Left ventricle myocardium inferior (tissue), 1 donor: ENCODE measurements at places on chromosomes 3 and 15.

- DNase-seq = no peak
These were observed 55.7 kb downstream of the PCCB start for GRCh38 chr3:136305879-136306278.

GRCh38 chr3:151199554-151200438, 3.2 kb downstream of the GPR171 start:
- no peak for DNase-seq

- no peak for DNase-seq
These were observed 223.8 kb downstream of the SATB1 start for GRCh38 chr3:18201315-18201714.

GRCh38 chr3:128252083-128252482, 98.8 kb downstream of the EEFSEC start:
- DNase-seq = no peak

DNA sequence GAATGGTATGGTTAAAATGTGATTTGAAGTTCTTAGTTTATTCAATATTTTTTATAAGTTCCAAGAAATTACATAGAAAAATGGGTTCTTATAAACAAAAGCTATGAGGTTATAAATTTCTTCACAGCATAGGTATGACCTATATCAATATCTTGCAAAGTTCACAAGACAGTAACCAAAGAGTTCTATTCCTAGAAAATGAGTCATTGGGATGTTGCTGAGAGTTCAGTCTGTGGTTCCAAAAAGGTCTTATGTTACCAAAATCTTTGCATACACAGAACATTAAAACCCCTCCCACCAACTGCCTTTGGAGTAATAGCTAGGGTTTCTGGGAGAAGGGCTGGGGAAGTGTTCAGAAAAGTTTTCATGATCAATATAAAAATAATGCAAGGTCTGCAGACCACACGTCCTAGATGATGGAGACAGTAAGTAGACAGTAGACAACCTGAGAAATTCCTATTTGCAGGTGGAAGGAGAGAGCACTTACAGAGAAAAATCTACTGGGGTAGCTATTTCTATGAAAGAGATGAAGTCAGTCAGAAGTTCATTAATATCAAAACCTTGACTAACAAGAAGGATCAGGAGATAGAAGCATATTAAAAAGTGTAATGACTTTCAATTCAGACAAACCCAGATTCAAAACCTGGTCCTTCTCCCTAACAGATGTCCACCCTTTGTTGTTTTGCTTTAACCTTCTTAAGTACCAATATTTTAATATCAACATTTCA, 279.3 kb downstream of the KCNH8 start:
- no peak for DNase-seq

DNA sequence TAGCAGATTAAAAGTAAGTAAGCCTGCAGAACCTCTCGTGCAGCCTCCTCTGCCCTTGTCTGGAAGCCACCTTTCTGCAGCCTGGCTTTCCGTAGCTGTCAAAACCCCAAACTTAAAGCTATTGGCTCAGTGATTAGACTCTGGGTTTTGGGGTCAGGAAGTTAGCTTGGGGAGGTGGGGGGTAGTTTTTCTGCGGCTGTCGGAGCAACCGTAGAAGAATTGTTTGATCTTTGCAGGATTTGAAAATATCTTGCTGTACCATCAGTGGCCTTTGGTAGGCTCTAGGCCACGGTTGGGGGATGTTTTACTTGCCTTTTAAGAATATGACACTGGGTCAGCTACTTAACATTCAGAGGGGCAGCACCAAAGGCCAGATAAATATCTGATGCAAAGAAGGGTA, 88.4 kb upstream of the RASGRP1 start:
- no peak for DNase-seq

DNA sequence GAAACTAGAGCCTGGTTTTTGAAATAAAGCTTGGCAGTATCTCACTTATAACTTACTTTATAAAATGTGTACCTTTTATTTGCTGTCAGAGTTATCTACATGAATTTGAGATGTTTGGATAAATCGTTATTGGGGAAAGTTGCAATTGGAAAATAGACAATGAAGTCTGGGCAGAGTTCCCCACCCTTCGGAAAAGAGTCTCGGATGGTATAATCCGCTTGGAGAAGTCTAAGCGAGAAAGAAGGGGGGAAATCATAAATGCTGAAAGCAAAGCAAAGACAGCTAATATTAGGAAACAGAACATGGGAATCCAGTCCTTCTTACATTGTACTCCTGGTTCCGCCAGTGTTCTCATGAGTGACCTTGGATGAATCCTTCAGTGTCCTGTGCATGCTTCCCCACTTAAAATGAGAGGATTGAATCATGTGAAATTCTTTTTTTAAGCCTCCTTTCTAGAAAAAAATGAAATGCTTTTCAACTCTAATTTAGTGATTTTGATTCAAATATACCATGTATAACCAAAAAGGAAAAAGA, 162.4 kb downstream of the ATG7 start:
- no peak for DNase-seq

- peak; percentile 52 for DNase-seq
These were observed 112.8 kb upstream of the ICE2 start for GRCh38 chr15:60591496-60592370.

- peak; percentile 76 for DNase-seq
These were observed 156.0 kb upstream of the MCTP2 start for GRCh38 chr15:94075349-94075748.

DNA sequence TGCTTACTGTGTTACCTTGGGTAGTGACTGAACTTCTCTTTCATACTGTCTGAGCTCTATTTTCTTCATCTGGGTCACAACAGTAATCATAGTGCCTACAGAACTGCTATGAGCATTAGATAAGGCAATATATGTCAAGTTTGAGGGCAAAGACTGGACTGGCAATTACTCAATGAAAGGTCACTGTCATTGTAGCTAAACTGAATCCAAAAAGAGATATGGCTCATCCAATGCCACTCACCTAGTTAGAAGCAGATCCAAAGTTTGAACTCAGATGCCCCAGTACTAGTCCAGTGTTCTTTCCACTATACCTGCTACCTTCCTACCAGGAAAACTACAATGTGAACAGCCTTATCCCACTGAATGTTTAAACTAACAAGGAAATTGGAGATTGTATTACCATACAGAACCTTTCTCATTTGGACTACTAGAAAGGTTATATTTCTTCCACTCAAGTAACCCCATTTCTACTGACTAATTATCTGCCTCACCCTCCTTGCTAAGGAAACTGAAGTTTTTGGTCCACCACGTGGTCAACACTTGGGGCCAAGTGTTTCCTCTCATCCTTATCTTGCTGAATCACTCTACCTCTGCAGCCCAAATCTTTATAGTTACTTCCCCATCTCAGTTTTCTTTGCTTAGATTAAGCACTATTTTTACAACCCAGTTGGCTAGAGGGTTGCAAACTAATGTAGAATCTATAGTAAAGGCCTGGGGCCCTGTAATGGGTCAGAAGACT, 202.3 kb upstream of the LPP start:
- no peak for DNase-seq

- no peak for DNase-seq
These were observed 354.5 kb downstream of the WDR72 start for GRCh38 chr15:53404930-53405493.

GRCh38 chr15:88909956-88910831, 3.0 kb downstream of the MFGE8 start:
- DNase-seq = no peak

DNA sequence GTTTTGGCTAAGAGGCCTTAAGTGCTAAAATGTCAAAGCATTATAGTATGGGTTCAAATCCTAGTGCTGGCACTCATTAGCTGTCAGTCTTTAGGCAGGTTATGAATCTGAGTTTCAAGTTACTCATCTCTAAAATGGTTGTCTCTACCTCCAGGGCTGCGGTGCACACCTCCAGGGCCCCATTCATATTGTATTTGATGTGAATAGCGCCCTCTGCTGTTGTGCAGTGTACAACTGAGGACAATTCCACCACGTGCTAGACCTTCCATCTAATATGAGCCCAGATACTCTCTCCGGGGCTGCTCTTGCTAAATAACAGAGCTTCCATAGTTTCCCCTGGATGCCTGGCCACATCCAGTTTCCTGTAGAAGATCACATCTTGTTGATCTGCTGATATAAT, 54.3 kb downstream of the OXNAD1 start:
- no peak for DNase-seq

DNA sequence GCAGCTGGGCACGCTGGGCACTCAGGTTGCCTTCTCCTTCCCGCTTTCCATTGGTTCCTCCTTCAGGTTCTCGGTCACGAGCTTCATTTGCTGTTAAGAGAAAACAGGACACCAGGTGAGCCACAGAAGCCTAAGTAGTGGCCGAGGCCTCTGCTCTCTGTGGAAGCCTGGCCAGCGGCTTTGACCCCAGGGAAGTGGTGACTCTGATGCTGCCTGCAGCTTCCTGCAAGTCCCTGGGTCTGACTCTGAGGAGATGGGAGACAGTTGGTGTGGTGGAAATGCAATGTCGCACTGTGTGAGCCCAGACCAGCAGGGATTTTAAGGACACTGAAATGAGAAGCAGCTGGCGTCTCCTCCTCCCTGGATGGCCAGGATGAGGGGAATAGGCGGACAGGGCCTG, 80.5 kb downstream of the SNRK start:
- no peak for DNase-seq

DNA sequence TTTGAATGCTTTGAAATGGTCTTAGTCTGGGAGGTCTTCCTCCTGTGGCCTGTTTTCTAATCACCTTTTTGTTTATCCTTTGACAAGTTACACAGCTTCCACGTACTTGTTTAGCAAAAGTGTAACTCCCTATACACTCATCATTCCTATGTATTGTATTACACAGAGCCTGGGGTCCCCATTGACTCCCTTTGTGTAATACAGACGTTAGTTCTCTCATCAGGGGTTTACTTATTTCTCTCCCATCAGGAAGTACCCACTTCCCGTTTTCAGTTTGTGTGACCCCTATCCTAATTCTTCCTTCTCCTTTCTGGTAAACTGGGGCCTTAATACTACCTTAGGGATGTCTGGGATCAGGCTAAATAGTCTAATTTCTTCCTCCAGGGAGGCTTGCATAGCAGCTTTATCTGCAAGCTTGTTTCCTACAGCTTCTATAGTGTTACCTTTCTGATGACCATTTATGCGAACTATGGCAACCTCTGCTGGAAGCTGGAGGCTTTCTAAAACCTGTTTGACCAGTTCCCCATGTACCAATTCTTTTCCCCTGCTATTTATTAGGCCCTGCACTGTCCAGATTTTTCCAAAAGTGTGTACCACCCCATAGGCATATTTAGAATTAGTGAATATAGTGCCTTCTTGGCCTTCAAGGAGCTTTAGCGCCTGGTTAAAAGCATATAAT, 22.4 kb downstream of the ARL8B start:
- DNase-seq = no peak

DNA sequence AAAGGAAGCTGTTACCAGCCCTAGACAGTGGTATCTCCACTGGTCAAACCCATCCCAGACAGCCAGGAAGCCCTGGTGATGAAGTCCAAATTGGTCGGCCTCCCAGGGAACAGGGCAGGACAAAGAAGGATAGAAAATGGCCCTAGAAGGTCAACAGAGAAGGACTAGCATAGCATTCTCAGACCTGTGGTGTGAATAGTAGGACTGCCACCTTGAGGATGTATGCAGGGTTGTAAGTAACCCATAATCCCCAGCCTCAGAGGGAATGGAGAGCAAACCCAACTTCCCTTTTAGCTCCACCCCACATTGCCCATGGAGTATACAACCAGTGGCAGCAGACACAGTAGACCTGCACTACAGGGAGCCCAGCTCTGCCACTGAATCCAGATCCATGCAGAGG, 68.6 kb upstream of the EIF1B start:
- DNase-seq = no peak

DNA sequence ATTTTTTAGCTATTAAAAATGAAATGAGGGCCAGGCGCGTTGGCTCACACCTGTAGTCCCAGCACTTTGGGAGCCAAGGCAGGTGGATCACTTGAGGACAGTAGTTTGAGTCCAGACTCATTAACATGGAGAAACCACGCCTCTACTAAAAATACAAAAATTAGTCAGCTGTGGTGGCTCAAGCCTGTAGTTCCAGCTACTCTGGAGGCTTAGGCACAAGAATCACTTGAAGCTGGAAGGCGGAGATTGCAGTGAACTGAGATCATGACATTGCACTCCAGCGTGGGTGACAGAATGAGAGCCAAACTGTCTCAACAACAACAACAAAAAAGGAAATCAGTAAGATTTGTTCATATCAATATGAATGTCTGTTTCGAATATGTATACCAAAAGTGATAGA, 517.1 kb downstream of the ROBO1 start:
- no peak for DNase-seq

GRCh38 chr3:9078561-9079240, 115.4 kb upstream of the RAD18 start:
- DNase-seq = no peak

DNA sequence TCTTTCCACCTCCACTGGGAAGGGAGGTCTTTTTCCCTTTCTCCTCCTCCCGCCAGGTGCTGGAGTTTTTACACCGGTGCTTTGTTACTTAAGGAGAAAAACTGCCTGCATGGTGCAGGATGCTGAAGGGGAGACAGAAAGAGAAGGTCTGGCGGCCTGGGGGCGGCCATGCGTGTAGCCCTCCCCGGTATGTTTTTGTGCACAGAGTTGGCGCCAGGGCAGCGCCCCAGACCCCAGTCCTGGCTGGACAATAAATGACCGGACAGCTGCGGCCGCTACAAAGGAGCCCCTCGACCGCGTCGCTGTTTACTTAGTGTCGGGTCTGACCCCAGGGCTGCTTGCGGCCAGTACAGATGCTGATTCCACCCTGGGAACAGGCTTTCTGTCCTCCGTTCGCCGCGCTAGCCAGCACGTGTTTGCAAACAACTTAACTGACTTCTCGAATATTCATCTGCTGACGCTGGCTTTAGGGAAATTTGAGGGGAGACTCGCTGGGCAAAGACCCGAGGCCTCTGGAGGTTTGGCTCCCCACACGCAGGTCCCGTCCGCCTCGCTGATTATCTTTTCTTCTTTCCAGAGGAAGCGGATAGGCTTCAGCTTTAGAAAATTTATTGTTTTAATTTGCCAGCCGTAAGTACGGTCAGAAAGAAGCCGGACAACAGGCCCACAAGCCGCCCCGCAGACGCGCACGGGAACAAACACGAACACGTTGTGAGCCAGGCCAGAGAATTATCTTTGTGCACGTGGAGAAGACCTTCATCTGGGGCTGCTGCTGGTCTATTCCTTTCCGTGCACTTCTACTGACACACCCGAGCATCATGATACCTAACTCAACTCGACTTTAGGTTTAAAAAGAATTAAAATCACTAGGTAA, 46.9 kb downstream of the ZIC4 start:
- DNase-seq = no peak

- no peak for DNase-seq
These were observed 128.9 kb downstream of the RTP4 start for GRCh38 chr3:187497052-187497451.

DNA sequence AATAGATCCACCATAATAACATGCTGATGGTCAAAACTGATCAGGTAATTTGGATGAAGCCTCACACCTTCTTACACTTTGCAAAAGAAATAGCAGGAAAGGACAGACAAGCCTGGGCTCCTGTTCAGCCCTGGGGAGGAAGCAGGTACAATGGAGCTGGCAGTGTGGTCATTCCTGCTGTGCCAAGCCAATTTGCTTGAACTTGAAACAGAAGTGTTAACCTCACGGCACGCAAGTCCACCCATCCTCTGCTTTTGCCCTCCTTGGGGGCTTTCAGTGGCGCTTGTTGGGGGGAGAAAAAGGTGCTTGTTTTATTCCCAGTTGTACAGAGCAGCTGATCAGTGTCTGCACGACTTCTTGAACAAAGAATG, 36.8 kb upstream of the RFTN1 start:
- no peak for DNase-seq
